ENCODE measurements at places on chromosomes 6 and 20. TPM values are rescaled to one million over a fixed set of nuclear protein-coding genes. Genes with fewer than 3 reads are reported as not detected.

GRCh38 chr6:44059359-44060346 is 67.6 kb downstream of the MRPL14 start:
- DNase-seq, result peak; percentile 75
- no peak overlapping the region for H3K4me3 ChIP-seq
- no peaks in the 10 kb centered on the region for H3K27me3 ChIP-seq

Gene PHF10
- 74.3 TPM for total RNA-seq

DNA sequence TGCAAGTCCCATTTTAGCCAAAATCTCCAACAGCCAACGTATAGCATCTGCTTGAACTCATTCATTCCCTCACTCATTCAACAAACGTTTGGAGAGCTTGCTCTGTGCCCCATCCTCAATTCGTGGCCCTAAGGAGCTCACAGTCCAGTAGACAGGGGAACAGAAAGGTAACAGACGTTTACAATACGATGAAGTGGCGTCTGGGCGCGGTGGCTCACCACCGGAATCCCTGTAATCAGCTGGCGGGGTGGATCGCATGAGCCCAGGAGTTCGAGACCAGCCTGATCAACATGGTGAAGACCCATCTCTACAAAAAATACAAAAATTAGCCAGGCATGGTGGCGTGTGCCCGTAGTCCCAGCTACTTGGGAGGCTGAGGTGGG is 790 bp upstream of the E2F1 start:
- H3K27me3 ChIP-seq, result no peaks in the 10 kb centered on the region
- DNase-seq, result no peak
- peaks cover 27% of the 10 kb centered on the region for H3K4me1 ChIP-seq
- H3K36me3 ChIP-seq, result no peaks in the 10 kb centered on the region
- peak overlapping the region; percentile 37 for H3K27ac ChIP-seq
- H3K4me3 ChIP-seq, result no peak overlapping the region

DNA sequence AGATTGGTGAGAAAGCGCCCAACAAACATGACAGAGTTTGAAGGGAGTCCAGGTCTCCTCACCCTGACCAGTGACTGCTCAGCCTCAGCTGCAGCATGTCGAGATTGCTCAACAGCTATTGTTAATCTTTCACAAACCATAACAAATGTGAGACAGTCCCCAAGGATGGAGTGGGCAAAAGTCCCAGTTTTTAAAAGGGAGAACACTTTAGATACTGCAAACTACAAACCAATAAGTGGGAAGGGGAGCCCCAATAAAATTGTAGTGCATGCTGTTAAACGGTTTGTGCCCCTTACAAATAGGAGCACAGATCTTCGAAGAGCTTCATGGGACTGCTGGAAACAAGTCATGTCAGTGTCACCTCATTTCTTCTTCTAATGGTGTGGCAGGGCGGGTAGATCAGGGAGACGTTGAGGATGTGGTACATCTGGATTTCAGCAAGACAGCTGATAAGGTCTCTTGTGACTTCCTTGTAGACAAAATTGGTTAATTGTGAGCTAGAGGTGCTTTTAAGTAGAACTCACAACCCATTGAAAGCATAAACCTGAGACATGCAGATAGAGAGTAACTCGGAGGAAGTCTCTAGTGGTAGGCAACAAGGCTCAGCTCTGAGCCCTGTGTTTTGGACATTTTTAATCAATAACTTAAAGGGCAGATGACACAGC is 134.0 kb upstream of the ARMC2 start:
- no peaks in the 10 kb centered on the region for H3K27me3 ChIP-seq
- peaks cover 13% of the 10 kb centered on the region for H3K4me1 ChIP-seq
- H3K4me3 ChIP-seq, result no peak overlapping the region
- no peaks in the 10 kb centered on the region for H3K36me3 ChIP-seq
- H3K27ac ChIP-seq, result no peak overlapping the region

Gene MPIG6B
- not detected for total RNA-seq

- H3K27me3 ChIP-seq, result peaks cover 6% of the 10 kb centered on the region
- peak; percentile 60 for DNase-seq
- H3K27ac ChIP-seq, result peak overlapping the region; percentile 84
- no peaks in the 10 kb centered on the region for H3K36me3 ChIP-seq
Observed at GRCh38 chr20:22583773-22584521, 425 bp downstream of the FOXA2 start.

Gene RPS6KA2
- 101 TPM for total RNA-seq

GRCh38 chr6:52333840-52334200 is 28.1 kb upstream of the PAQR8 start:
- H3K36me3 ChIP-seq, result no peaks in the 10 kb centered on the region
- no peaks in the 10 kb centered on the region for H3K27me3 ChIP-seq
- no peak for DNase-seq

Gene SLC35D3
- not detected for total RNA-seq

DNA sequence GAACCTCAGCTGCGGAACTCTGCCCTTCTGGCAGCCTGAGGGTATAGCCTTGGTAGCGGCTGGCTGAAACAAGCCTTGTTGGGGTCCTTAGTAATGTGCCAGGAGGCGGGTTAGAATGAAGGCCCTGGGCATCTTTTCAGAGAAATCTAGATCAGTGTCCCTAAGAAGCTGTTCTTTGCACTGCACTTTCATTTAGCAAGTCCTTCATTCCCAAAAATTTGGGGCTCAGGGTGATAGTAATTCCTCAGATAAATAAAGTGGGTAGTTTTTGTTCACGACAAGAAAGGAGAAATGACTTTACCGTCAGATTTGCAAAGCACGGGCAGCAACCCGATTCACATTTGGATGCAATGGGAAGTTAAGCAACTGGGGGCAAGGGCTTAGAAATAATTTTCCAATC is 3.2 kb downstream of the INSM1 start:
- H3K27ac ChIP-seq, result no peak overlapping the region
- no peak for DNase-seq
- no peaks in the 10 kb centered on the region for H3K36me3 ChIP-seq
- peaks cover 20% of the 10 kb centered on the region for H3K27me3 ChIP-seq

- no peak for DNase-seq
- H3K4me1 ChIP-seq, result peaks cover 48% of the 10 kb centered on the region
- H3K27ac ChIP-seq, result peak overlapping the region; percentile 4
Observed at GRCh38 chr6:158717341-158718330, 67.8 kb downstream of the SYTL3 start.

GRCh38 chr20:37095599-37096414 is at the start of gene RBL1:
Gene RBL1, minus strand, starts transcription at chr20:37095997. Its CDS starts 69 bp downstream, at chr20:37095928.
- no peaks in the 10 kb centered on the region for H3K27me3 ChIP-seq
- DNase-seq, result peak; percentile 76
- peaks cover 10% of the 10 kb centered on the region for H3K4me1 ChIP-seq
- peak within 1 kb of the TSS; percentile 61 for H3K27ac ChIP-seq
- no peaks in the 10 kb centered on the region for H3K36me3 ChIP-seq
- peak within 1 kb of the TSS; percentile 49 for H3K4me3 ChIP-seq

Gene C6orf141
- total RNA-seq, result 9.3 TPM

GRCh38 chr20:18722371-18722770 is 91.2 kb upstream of the SCP2D1 start:
- H3K27me3 ChIP-seq, result no peaks in the 10 kb centered on the region
- no peak overlapping the region for H3K4me3 ChIP-seq
- DNase-seq, result no peak
- H3K4me1 ChIP-seq, result peaks cover 12% of the 10 kb centered on the region
- H3K36me3 ChIP-seq, result no peaks in the 10 kb centered on the region
- no peak overlapping the region for H3K27ac ChIP-seq

- peak; percentile 65 for DNase-seq
- H3K27me3 ChIP-seq, result no peaks in the 10 kb centered on the region
- H3K36me3 ChIP-seq, result no peaks in the 10 kb centered on the region
- H3K27ac ChIP-seq, result peak within 1 kb of the TSS; percentile 97
Observed at GRCh38 chr6:53065266-53066076, at the start of gene FBXO9. Gene FBXO9, plus strand, starts transcription at chr6:53065404. Its CDS starts 386 bp downstream, at chr6:53065790.

GRCh38 chr6:159217595-159218275 is 48.5 kb downstream of the FNDC1 start:
- no peaks in the 10 kb centered on the region for H3K27me3 ChIP-seq
- H3K36me3 ChIP-seq, result no peaks in the 10 kb centered on the region
- peaks cover 27% of the 10 kb centered on the region for H3K4me1 ChIP-seq
- DNase-seq, result peak; percentile 88
- peak overlapping the region; percentile 48 for H3K27ac ChIP-seq

DNA sequence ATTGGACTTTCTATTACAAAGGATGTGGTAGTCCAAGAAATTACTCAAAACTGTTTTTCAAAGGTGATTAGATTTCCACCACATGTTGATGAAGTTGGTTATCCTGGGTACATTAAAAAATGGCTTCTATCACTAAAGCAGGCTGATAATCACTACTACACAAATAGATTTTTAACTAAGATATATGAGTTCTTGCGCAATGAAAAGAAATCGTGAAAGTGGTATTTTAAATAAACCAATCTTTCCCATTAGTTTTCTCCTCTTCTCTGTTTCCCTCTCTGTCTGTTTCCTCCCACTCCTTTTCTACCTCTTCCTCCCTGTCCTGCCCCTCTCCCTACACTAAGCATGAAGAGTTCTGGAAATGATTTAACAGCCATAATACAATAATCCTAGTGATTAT is 487.9 kb upstream of the CITED2 start:
- H3K36me3 ChIP-seq, result no peaks in the 10 kb centered on the region
- no peaks in the 10 kb centered on the region for H3K4me1 ChIP-seq
- no peak overlapping the region for H3K4me3 ChIP-seq
- no peak for DNase-seq
- no peak overlapping the region for H3K27ac ChIP-seq
- H3K27me3 ChIP-seq, result no peaks in the 10 kb centered on the region

DNA sequence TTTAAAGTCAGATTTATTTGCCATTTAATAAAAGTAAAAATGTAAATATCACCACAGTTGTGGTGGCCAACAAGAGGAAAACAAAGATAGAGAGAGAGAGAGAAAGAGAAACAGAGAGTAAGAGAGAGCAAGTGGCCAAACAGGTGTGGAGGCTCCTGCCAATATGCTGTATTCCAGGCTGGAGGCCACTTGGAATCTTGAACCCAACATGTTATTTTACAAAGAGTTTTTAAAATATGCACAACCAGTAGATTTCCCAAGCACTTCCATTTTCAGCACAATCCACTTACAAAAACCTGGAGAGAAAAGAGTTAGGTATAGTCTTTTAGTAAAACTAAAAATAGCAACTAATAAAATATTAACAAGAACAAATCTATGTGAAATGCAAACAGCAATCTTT is 1323.1 kb upstream of the CITED2 start:
- no peaks in the 10 kb centered on the region for H3K36me3 ChIP-seq
- no peaks in the 10 kb centered on the region for H3K4me1 ChIP-seq
- no peaks in the 10 kb centered on the region for H3K27me3 ChIP-seq
- H3K27ac ChIP-seq, result no peak overlapping the region

- no peaks in the 10 kb centered on the region for H3K36me3 ChIP-seq
- H3K4me3 ChIP-seq, result no peak overlapping the region
- no peak overlapping the region for H3K27ac ChIP-seq
- DNase-seq, result no peak
Observed at GRCh38 chr6:100460650-100461204, 4.0 kb downstream of the SIM1 start.

Gene KIF25
- not detected for total RNA-seq

DNA sequence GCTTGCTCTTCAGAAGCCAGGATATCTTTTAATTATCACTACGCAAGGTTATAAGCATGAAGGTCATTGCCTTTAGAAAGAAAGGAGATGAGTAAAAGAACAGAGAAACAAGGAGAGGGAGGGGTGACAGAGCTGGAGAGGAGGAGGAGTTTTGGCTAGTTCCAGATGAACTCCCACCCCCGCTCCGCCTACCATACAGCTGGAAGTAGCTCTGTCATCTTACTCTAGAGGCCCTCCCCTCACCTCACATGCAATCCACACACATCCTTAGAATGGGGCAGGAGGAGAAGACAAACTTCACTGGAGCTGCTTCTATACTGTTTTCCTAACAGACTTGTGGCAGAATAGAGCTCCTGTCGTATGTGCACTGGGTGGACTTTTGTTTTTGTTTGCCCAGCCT is 144.7 kb downstream of the SCML4 start:
- no peak for DNase-seq
- H3K4me1 ChIP-seq, result peaks cover 7% of the 10 kb centered on the region
- H3K27me3 ChIP-seq, result no peaks in the 10 kb centered on the region
- no peak overlapping the region for H3K4me3 ChIP-seq
- no peaks in the 10 kb centered on the region for H3K36me3 ChIP-seq

GRCh38 chr20:14877301-14878028 is 540.1 kb upstream of the FLRT3 start:
- no peaks in the 10 kb centered on the region for H3K36me3 ChIP-seq
- no peak overlapping the region for H3K4me3 ChIP-seq
- no peak overlapping the region for H3K27ac ChIP-seq
- no peaks in the 10 kb centered on the region for H3K27me3 ChIP-seq

DNA sequence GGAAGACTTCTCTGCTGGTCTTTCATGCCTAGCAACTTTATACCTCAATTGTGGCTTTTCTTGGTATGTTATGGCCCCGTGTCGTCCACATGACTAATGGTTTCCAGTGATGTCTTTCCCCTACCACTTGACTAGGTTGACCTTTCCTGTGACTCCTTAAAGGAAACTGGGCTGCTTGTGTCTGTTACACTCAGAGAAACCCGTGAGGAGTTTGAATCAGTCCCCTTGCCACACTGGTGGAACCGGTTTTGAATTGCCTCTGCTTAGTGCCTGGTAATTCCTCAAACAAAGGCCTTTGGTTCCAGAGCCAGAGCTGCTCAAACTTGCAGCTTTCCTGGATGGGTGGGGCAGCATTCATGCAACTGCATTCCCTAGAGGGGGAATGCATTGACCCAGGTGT is 21.9 kb downstream of the ECT2L start:
- peak overlapping the region; percentile 97 for H3K27ac ChIP-seq
- H3K36me3 ChIP-seq, result no peaks in the 10 kb centered on the region
- H3K27me3 ChIP-seq, result no peaks in the 10 kb centered on the region
- DNase-seq, result peak; percentile 95
- no peak overlapping the region for H3K4me3 ChIP-seq

DNA sequence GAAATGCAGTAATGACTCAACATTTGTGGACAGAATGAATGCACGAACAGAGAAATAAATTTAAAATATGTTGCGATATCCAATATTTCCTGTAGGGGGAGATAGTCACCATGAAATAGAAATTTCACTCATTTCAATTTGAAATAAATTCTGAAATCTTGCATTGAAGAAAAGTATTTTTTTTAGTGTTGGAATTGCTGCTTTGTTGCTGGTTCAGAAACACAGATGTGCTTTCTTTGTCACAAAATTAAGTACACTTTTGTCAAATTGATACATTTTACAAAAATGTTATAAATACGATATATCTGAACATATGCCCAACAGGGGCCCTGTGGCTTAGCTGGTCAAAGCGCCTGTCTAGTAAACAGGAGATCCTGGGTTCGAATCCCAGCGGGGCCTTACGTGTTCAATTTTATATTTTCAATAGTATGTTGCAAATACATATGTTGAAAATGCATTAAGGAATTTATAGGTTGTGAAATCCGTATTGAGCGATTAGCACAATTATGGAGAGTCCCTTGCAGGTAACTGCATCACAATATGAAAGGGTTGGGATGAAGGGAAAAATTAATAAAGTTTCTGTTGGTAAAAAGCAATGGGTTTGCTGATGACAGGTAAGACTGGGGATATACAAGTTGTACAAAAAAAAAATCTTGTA is 85.4 kb upstream of the PRSS16 start:
- no peaks in the 10 kb centered on the region for H3K4me1 ChIP-seq
- DNase-seq, result no peak
- H3K4me3 ChIP-seq, result no peak overlapping the region
- no peaks in the 10 kb centered on the region for H3K36me3 ChIP-seq
- no peaks in the 10 kb centered on the region for H3K27me3 ChIP-seq
- no peak overlapping the region for H3K27ac ChIP-seq

- H3K27ac ChIP-seq, result peak overlapping the region; percentile 64
- no peaks in the 10 kb centered on the region for H3K36me3 ChIP-seq
- H3K4me1 ChIP-seq, result peaks cover 47% of the 10 kb centered on the region
- no peak overlapping the region for H3K4me3 ChIP-seq
- H3K27me3 ChIP-seq, result no peaks in the 10 kb centered on the region
Observed at GRCh38 chr6:52594221-52594620, 17.4 kb upstream of the TRAM2 start.

All from thyroid gland (tissue), 4 donors.